ENCODE measurements at places on chromosomes 7 and 10.

GRCh38 chr10:84499846-84500245 is 171.5 kb downstream of the CCSER2 start:
- no peak overlapping the region for H3K27ac ChIP-seq
- DNase-seq = no peak
- H3K27me3 ChIP-seq = no peaks in the 10 kb centered on the region
- no peaks in the 10 kb centered on the region for H3K4me1 ChIP-seq
- no peak overlapping the region for H3K4me3 ChIP-seq

GRCh38 chr10:132632091-132632561 is 94.5 kb downstream of the INPP5A start:
- no peak for DNase-seq
- H3K4me3 ChIP-seq = no peak overlapping the region
- no peaks in the 10 kb centered on the region for H3K36me3 ChIP-seq

- H3K27me3 ChIP-seq = no peaks in the 10 kb centered on the region
- DNase-seq = no peak
- H3K27ac ChIP-seq = no peak overlapping the region
- H3K36me3 ChIP-seq = no peaks in the 10 kb centered on the region
- H3K4me1 ChIP-seq = no peaks in the 10 kb centered on the region
Observed at GRCh38 chr7:115034515-115034914, 112.6 kb downstream of the MDFIC start.

GRCh38 chr10:110327262-110327914 is 22.7 kb upstream of the SMNDC1 start:
- H3K4me1 ChIP-seq = no peaks in the 10 kb centered on the region
- H3K36me3 ChIP-seq = no peaks in the 10 kb centered on the region
- DNase-seq = no peak
- no peaks in the 10 kb centered on the region for H3K27me3 ChIP-seq

DNA sequence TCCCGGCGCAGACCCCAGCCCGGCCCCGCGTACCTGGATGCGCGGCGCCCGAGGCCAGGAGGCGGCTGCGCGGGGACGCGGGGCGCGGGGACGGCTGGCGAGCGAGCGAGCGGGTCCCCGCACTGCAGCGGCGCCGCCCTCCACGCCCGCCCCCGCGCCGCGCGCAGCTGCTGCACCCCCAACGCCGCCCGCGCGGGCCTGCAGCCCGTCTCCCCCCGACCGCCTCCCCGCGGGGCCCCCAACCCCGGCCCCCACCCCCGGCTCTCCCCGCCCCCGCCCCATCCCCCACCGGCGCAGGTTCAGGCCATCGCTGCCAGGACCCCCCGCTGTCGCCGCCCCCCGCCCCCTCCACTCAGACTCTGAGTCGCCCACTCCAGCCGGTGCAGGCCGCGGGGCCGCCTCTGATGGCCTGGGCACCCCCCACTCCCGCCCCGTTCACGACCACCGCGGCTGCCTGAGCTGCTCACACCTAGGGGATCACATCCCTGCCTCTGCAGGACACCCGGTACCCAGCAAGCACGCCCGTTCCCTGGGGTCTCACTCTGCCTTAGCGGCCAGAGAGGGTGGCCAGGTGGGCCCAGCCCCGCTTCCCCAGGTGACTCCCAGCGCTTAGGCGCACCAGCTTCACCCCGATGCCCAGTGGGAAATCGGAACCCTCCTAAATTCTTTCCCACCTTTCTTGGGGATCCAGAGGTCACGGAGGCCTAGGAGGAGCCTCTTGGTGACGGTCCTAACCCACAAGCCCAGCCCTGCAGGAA is 13.9 kb upstream of the DNAAF5 start:
- H3K27ac ChIP-seq = no peak overlapping the region
- peak; percentile 14 for DNase-seq
- H3K4me3 ChIP-seq = no peak overlapping the region
- H3K36me3 ChIP-seq = no peaks in the 10 kb centered on the region

DNA sequence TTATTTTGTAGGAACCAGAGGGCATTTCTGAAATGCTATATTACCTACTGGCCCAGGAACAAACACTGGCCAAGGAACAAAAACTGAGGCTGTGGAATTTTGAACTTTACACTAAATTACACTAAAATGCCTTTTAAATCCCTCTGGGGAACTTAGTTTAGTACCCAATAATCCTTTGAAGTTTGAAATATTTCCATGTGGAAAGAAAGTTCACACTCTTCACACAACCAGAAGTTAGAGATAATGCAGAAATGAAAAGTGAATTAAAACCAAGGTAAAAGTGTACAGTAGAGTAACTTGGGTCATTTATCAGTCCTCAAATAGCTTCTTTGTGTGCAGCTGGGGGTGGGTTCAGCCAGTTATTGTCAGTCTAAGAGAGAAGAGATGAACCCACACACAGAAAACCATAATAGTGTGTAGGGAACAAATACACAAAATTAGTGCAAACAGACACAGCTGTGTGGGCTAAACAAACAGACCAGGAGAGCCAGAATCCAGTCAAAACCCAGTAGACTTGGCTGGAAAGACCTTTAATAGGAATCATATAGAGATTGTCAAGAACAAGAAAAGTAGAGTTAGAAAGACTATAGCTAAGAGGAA is 46.5 kb upstream of the DGKI start:
- no peak for DNase-seq
- no peaks in the 10 kb centered on the region for H3K27me3 ChIP-seq
- H3K36me3 ChIP-seq = peaks cover 2% of the 10 kb centered on the region
- H3K4me3 ChIP-seq = no peak overlapping the region

DNA sequence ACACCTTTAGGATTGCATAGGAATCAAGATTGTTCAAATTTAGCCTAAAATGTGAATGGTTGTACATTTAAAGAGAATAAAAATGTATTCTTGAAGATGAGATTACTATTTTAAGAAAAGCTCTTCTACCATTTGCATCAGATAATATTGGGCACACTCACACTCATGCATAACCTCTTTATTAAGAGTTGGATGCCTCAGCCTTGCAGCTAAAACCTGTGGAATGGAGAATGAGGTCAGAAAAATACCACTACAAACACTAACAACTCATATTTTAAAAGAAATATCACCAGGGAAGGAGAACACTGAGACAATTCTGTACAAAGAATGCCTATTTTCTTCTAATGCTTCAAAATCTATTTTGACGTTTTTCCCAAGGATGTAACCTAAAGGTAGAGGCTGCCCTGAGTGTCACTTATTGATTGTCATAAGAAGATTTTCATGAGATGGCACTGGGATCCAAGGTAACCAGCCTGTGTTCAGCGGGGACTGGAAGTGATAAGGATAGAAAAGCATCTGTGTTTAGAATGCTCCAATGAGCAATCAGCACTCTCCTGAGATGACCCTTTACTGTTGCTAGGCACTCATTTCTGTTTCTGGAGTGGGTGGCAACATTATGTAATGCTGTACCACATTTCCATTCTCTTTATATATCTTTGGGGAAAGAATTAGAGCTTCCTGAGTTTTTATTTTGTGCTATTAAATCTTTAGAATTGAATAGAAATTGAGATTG is 26.6 kb downstream of the REEP3 start:
- H3K4me3 ChIP-seq = no peak overlapping the region
- no peaks in the 10 kb centered on the region for H3K4me1 ChIP-seq
- H3K27me3 ChIP-seq = no peaks in the 10 kb centered on the region
- DNase-seq = no peak
- no peak overlapping the region for H3K27ac ChIP-seq
- H3K36me3 ChIP-seq = no peaks in the 10 kb centered on the region

- no peaks in the 10 kb centered on the region for H3K27me3 ChIP-seq
- peaks cover 5% of the 10 kb centered on the region for H3K4me1 ChIP-seq
- H3K4me3 ChIP-seq = no peak overlapping the region
- no peak overlapping the region for H3K27ac ChIP-seq
Observed at GRCh38 chr7:30799206-30799975, 28.2 kb downstream of the MINDY4 start.

GRCh38 chr10:114167985-114168384 is 6.0 kb downstream of the CCDC186 start:
- no peaks in the 10 kb centered on the region for H3K27me3 ChIP-seq
- no peak overlapping the region for H3K27ac ChIP-seq
- no peak for DNase-seq
- peaks cover 25% of the 10 kb centered on the region for H3K4me1 ChIP-seq
- no peak overlapping the region for H3K4me3 ChIP-seq
